ENCODE measurements at places on chromosomes 13 and 19.
A peak's percentile ranks its signal among the peaks of the same experiment; 100 is the strongest.

- no peak for DNase-seq
These were observed 22.3 kb downstream of the FAM216B start for GRCh38 chr13:42803563-42804204.

DNA sequence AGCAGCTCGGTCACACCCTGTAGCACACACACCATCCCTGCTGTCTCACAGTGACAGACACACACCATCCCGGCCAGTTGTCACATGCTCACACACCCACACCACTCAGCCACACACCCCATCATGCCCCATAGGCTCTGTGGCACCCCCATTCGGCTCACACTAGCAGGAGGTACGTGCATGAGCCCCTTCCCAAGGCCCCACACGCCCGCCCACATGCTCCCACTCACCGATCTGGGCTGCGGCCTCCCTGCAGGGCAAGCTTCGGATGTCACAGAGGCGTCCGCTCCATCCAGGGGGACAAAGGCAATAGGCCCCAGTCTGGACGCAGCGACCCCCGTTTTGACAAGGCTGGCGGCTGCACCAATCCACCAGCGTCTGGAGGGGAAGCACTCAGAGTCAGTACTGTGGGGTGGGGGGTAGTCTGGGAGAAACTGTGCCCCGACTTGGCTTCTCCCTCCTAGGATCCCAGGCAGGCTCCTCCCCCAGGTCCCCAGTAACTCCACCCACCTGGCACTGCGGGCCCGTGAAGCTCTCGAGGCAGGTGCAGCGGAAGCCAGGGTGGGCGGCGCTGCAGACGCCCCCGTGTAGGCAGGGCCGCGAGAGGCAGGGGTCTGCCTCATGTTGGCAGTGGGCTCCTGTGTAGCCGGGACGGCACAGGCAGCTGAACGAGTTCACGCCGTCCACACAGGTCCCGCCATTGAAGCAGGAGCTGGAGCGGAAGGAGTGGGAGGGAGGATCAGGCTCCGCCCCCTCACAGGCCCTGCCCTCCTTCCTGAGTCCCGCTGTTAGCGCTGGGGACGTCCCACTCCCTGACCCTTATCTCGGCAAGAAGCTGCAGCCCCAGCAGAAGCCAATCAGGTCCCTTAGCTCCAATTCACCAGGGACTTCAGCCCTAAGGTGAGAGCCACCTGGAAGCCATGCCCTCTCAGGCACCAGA, 20.1 kb downstream of the NOTCH3 start:
- DNase-seq: no peak

DNA sequence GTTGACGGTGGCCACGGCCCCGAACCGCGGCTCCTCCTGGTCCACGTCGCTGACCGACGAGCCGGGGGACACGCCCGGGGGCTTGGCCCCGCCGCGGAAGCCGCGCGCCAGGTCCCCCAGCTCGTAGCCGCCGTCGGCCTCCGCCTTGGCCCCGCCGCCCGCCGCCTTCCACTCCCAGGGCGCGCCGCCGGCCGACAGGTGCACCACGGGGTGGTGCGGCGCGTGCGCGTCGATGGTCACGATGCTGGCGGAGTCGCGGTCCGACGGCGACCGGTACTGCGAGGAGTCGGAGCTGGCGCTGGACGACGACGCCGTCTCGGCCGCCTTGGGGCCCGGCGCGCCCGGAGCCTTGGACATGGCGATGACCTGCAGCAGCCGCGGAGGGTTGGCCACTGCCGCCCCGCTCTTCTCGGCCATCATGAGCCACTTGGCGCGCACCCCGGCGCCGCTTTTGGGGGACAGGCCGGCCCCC, 9.0 kb downstream of the PLPPR3 start:
- DNase-seq: peak; percentile 38

- DNase-seq: no peak
These were observed 18.6 kb upstream of the STRN4 start for GRCh38 chr19:46764817-46765291.

- DNase-seq: no peak
These were observed 27.2 kb downstream of the PLEKHJ1 start for GRCh38 chr19:2208975-2209374.

- no peak for DNase-seq
These were observed 4.5 kb downstream of the LDLR start for GRCh38 chr19:11093689-11094238.

GRCh38 chr13:40275155-40275554, 391.3 kb downstream of the FOXO1 start:
- DNase-seq: no peak

DNA sequence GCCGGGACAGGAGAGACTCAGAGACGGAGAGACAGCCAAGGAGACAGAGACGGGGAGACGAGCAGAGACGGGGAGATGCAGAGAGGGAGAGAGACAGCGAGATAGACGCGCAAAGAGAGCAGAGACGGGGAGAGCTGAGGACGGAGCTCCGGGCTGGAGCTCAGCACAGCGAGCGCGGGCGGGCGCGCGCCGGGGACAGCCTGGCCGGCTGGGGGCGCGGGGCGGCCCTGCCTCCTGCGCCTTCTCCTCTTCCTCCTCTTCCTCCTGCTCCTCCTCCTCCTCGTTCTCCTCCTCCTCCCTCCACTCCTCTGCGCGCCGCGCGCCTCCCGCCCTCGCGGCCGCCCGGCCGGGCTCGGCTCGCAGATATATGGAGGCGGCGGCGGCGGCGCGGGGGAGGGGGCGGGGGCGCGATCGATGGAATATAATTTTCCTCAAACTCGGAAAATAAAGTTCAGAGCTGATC, at the start of gene ERFL:
Gene ERFL (minus strand): TSS at position 229 of the 463 bp plus-strand sequence. CDS start 15,530 bp downstream, outside the sequence.
- DNase-seq: peak; percentile 76

DNA sequence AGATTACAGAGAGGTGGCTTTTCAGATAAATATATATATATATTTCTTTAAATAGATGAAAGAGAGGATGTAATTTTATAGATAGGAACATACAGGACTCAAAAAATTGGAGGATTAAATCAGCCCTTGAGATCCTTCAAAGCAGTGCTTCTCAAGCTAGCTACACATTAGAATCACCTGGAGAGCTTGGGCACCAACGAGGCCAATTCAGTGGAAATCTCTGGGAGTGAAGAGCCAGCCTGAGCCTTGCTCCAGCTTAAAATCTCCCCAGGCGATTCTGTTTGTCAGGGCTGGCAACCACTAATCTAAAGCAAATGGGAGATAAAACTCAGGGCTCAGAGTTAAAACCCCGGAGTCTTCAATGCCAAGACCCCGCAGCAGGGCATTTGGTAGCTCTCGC, 15.0 kb upstream of the CLN5 start:
- no peak for DNase-seq

DNA sequence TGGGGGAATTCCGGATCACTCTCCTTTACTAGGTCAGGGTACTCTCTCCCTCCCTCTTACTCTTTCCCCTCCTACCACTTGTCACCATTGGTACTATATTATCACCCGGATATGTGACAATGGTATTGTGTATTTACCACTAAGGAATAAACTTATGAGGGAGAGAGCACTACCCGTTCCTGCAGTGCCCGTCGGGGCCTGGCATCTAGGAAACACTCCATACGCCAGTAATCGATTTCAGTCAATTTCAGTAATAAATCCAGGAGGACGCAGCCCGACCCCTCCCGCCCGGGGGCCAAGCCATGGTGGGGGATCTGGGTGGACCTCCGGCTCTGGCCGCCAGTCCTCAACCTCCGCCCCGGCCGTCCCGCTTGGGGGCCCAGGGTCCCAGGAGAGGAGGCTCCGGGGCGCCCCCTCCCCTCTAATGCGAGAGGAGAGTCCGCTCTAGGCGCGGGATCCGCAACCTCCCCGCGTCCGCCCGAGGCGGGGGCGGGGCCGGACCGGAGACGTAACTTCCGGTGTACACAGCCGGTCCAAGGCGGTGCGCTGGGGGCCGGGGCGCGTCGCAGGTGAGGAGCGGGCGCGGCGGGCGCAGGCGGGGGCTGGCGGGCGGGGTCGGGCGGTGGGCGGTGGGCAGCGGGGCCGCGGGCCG, at the start of gene GARRE1:
Gene GARRE1 (plus strand): TSS at position 509 of the 652 bp plus-strand sequence. CDS start 45,920 bp downstream, outside the sequence.
- peak; percentile 94 for DNase-seq

DNA sequence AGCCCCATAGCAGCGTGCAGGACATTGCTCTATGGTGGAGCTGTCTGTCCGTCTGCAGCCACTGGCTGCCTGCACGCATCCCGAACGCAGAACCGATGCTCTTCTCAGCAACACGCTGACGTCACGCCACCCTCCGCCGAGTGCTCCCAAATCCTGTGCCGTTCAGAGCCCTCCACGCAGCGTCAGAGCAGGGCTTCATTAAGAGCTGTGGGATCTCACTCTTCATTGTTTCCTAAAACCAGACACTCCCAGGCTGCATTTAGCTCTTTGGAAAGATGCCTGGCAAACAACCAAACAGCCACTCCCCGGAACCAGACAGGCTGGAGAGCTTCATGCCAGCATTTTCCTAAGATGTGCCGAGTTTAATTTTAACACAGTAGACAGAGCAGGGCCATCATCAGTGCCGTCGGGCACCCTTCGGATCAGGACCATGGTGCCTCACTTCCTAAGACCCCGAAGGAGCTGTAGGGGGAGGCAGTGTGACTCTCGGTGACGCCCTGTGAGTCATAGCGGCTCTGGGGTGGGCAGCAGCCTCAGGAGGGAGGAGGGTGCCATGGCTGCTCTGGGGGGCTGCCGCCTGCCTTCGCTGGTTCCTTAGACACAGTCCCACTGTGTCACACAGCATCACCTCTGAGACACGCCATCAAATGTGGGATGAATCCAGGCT, 131.5 kb upstream of the MCF2L start:
- DNase-seq: no peak

DNA sequence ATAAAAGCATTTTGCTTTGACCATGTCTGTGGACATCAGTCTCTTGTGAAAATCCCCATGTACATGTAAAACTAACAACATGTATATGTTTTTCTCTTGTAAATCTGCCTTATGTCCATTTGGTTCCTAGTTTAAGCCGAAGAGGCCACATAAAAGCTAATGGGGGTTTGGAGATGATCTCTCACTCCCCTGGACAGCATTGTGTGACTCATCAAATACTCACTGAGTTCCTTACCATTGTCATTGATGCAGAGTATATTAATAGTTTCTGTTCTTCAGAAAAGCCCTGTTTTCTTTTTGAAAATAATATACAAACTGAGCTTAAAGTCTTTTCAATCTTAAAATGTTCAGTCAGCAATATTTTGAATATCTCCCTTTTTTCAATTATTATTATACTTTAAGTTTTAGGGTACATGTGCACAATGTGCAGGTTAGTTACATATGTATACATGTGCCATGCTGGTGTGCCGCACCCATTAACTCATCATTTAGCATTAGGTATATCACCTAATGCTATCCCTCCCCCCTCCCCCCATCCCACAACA, 536.7 kb upstream of the HTR2A start:
- no peak for DNase-seq

GRCh38 chr13:30551189-30551588, 66.5 kb upstream of the USPL1 start:
- DNase-seq: peak; percentile 48

All from GM13977 (cell line).